ENCODE measurements at places on chromosomes 16 and 17. TPM values are rescaled to one million over a fixed set of nuclear protein-coding genes. Genes with fewer than 3 reads are reported as not detected.

DNA sequence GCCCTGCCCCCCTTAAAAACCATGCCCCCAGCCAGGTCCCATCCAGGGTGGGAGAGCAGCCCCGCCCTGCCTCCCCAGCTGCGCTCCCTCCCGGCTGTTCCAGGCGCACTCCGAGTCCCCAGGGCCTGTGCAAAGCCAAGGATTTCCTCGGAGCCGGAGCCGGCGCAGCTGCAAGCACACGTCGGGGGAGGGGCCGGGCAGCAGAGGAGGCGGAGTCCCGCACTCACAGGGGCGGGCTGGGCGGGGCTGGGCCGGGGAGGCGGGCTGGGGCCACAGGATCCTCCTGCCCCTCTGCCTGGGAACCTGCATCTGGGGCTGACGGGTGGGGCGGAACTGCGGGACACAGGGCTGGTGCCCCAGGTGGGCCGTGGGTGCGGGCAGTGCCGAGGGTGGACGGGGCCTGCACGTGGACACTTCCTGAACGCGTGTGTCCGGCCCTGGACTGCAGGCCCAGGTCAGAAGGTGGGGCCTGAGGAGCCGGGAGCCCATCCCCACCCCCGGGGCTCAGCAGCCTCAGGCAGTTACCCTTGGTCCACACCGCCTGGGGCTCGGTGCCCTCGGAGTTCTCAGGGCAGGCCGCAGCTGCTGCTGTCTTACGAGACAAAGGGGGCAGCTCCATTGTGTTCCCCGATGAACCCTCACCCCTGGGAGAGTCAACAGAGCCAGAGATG, 24.0 kb upstream of the SSTR5 start:
- peak; percentile 80 for DNase-seq

DNA sequence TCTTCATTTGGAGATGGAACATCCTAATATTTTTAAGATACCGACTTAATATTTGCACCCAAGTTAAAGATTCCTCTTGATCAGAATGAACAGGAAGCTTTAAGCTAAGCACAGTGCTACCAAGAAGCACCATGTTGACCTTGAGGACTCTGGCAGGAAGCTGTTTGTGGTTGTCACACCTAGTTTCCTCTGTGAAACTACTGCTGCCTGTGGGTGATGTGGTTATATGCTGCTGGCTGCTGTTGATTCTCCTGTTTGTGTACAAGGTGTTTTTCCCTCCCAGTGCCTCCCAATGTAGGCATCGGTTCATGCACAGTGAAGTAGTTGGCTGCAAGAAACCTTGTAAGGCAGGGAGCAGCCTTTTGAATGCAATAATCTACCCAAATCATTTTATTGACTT, 23.4 kb downstream of the RBL2 start:
- DNase-seq = no peak

DNA sequence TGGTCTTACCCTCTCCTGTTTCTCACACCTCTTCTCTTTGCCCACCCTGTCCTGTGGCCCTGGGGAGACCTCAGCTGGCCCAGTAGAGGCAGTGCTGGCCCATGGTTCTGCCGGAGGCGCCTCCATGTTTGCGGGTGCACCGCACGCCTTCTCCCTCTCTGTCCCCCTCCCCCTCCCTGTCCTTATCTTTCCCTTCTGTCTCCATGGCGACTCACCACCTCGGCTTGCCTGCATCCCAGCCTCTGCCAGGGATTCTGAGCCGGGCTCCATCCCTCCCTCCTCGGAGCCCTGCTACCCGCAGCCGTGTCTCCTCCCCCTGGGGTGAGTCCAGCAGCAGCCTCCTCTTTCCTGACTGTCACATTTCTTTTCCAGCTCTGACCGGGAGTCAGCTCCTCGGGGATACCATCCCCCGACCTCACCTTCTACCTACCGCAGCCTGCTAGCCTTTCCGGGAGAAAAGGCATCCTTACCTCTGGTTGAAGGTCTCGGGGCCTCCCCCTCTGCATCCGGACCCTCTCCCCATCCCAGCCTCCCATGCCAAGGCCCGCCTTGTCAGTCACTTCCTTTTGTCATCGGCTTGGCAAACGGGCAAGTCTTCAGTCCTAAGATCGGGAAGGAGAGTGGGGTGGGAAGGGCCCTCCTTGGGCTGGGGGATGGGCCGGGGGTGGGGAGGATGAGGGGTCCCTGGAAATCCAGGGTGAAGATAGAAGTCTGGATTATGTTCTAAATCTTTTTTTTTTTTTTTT, at the start of gene RNF112:
TSS of gene RNF112 (plus strand) at position 358 of the 746 bp plus-strand sequence. CDS start at position 535, 177 bp downstream.
- DNase-seq = peak; percentile 90

DNA sequence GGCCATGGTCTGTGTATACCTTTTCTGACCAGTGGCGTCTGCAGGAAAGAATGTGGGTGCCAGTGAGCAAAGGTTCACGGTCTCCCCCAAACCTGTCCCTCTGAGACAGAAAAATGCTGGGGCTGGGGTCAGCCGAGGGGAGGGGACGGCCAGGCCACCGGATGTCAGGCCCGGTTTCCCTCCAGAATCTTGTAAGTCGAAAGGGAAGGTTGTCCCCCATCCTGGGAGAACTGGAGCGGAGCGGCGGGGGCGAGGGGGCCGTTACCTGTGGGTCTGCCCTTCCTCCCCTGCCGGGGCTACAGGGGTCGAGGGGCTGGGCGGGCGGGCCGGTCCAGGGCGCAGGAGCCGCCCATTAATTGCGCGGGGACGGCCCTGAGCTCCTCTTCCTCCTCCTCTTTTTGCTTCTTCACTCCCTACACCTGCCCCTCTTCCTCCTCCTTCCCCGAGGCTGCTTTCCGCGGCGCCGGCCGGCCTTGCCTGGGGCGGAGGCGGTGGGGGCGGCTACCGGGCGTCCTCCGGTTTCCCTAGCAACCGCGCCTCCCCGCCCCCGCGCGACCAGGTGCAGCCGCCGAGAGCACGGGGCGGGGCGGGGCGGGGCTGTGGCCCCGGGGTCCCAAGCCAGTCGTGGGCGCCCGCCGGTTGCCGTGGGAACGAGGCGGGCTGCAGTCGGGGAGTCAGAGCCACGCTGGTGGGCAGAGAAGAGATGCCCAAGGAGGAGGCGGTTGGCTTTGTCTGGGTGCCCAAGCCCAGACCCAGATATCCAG, at the start of gene MARCHF10:
TSS of gene MARCHF10 (minus strand) at position 503 of the 764 bp plus-strand sequence. CDS start 6,579 bp downstream, outside the sequence.
- DNase-seq = peak; percentile 76

GRCh38 chr16:591231-591630, 1.4 kb downstream of the RAB40C start:
- DNase-seq = no peak

- no peak for DNase-seq
Measured at GRCh38 chr16:12871784-12872183, 29.6 kb upstream of the SHISA9 start.

GRCh38 chr16:57185446-57185944, 344 bp downstream of the PSME3IP1 start:
- peak; percentile 66 for DNase-seq

DNA sequence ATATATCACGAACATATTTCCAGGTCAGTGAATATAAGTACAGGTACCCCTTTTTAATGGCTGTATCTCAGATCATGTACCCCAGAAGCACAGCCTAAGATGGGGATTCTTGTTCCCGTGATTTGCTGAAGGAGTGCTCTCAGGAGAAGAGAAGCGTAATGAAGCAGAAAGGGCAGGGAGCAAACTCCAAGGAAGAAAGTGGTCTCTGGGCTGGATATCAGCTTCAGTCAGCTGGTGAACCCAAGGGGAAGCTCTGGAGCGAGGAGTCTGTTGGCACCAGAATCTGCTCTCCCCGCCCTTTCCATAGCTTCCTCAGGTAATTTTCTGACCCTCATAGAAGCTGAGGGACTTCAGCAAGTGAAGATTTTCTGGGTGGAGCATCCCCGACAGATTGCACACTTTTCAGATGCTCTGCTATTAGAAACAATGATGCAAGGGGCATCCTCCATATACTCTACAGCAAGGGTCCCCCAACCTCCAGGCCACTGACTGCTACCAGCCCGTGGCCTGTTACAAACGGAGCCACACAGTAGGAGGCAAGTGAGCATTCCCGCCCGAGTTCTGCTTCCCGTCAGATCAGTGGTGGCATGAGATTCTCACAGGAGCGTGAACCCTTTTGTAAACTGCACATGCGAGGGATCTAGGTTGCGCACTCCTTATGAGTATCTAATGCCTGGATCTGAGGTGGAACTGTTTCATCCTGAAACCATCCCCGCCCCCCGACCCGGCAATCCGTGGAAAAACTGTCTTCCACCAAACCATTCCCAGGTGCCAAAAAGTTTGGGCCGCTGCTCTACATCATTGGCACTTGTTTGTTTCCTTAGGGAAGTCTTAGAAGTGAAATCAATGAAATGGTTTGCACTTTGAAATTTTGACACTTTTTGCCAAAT, 4.4 kb downstream of the FAHD1 start:
- no peak for DNase-seq

DNA sequence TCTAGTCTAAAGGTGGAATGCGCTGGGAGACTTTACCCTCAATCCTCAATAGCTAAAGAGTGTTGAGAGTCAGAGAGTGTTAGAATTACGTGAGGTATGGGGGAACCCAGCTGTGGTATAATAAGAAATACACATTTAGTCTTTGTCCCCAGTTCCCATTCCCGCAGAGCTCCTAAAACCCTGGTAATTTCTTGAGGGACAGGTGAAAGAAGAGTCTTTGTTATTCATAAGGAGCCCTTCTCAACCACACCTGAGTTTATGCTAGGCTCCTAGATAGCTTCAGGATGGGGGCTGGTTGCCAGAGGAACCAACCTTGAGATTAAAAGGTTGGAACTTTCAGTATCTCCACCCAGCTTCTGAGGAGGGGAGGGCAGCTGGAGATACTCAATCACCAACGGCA, 5.8 kb downstream of the ZNF18 start:
- no peak for DNase-seq

DNA sequence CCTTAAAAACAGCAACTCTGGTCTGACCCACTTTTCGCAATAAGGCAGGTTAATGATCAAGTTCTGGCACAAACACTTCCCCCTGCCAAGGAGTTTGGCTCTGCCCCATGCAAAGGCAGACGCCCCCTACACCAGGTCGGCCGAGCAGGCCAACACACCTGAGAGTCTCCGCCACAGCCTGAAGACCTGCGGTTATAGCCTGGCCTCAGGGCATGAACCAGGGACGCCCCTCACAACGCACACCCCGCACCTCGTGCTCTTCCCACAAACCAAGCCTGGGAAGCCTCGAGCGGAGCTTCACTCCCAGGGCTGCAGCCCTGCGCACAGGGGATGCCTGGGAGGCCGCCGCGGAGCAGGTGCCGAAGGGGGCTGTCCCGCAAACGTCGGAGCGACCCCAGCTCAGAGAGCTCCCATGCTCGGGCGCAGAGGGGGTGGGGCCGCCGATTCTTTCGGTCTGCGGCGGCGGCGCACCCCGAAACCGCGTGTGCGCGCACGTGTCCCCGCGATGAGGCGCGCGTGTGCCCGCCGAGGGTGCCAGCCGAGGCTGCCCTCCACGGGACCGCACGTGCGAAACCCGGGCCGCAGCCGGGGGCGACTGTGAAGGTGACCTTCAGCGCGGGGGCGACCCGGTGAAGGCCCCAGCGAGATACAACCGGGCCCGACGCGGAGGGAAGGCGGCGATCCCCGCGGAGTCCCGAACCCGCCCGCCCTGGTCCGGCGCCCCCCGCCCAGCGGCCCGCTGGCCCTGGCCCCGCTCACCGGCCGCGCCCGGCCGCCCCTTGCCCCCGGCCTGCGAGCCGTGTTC, 559 bp downstream of the CLUH start:
- DNase-seq = peak; percentile 49

DNA sequence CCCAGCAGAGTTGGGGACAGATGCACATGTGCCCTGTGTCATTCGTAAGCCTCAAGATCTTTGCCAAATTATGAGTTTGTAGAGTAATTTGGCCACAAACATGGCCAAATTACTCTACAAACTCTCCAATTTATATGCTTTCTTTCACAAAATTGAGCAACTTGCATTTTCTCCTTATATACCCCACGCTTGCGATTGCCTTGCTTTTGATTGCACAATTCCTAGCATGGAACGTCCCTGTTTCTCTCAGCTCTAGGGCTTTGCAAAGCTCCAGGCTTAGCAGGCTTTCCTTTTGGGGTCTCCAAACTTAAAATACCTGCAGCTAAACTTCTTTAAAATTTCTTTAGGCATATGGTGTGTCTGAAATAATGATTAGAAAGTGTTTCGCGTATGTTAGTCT, 28.5 kb upstream of the MAF start:
- DNase-seq = no peak

DNA sequence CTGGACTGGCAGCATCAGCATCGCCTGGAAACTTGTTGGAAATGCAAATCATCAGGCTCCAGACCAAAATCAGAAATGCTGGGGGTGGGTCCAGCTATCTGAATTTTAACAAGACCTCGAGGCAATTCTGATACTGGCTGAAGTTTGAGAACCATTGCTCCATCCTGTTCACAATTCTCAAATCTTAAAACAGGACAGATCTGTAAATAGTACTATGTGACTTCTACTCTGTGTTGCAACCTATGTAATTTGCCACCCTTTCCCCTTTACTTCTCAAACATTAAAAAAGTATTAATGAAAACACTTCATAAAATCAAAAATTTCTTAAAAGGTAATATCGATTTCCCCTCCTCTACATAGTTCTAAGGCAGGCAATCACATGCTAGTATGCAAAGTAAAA, 28.5 kb downstream of the CACNG1 start:
- no peak for DNase-seq

- no peak for DNase-seq
Measured at GRCh38 chr16:29158785-29159184, 173.9 kb downstream of the LAT start.

GRCh38 chr17:37475731-37476420, 13.8 kb upstream of the DUSP14 start:
- DNase-seq = no peak

DNA sequence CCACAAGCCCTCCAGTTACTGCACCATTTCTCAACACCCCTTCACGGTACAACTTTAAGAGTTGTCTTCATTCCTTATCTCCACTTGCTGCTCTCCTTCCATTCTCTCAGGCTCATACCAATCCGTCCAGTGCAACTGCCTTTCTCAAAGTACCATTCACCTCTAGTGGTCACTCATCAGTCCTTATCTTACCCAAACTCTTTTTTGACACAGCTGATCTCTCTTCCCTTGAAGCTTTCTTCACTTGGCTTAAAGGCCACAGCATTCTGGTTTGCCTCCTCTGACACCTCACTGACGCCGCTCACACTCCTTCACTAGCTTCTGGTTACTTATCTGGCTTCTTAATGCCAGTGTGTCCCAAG, 24.9 kb downstream of the UBE2G1 start:
- no peak for DNase-seq

GRCh38 chr16:75322740-75323139, 71.3 kb upstream of the BCAR1 start:
- DNase-seq = no peak

GRCh38 chr17:27634776-27635175, 3.8 kb downstream of the LGALS9 start:
- no peak for DNase-seq

The IL32 gene
- 10.6 TPM for polyA plus RNA-seq

The IGSF6 gene
- polyA plus RNA-seq = 1.3 TPM

The ITGA3 gene
- 41.3 TPM for polyA plus RNA-seq

The PITPNM3 gene
- polyA plus RNA-seq = 6.5 TPM

The SLC22A31 gene
- polyA plus RNA-seq = not detected

The GPR139 gene
- 0.41 TPM for polyA plus RNA-seq

The KRT24 gene
- not detected for polyA plus RNA-seq

The IRF8 gene
- polyA plus RNA-seq = 1.6 TPM

The ZNF423 gene
- 32.7 TPM for polyA plus RNA-seq

The NLGN2 gene
- 53.9 TPM for polyA plus RNA-seq

The KRT37 gene
- not detected for polyA plus RNA-seq

All from brain (organoid and tissue), 16 donors.